Astrocyte of the spinal cord (primary cell): ENCODE measurements at places on chromosomes 1 and 21.

GRCh38 chr1:229596925-229597699 lies 28.8 kb downstream of the TAF5L start:
- peak; percentile 75 for DNase-seq

DNA sequence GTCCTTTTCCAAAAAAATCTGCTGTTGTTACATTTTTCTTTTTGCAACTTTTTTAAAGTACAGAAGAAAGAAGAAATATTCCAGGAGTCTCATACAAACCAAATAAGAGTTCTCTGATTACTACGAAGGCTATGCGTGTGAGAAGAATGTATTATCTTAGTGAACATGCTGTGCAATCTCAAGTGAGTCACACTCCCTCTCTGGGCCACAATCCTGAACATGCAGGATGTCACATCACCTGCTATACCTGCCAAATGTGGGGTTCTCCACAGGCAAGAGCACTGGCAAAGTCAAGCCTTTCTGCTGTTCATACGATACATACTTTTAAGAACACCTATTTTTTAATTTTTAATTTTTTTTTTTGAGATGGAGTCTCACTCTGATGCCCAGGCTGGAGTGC lies 21.7 kb upstream of the TRIM63 start:
- no peak for DNase-seq

DNA sequence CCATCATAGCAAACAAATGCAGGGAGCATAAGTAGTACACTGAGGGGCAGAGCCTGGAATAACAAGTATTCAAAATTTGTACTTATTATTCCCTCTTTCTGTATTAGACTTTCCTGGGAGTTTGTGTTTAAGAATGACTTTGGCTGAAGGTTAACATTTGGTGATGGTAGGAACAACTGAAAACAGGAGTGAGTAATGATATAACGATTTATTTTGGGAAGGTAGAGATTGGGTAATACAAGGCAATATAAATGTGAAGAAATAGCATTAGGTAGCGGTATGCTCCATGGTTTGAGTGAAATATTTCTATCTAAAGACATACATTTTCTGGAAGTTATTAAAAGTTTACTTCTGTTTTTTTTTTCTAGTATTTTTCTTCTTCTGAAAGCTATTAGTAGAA lies 18.5 kb upstream of the C1orf21 start:
- DNase-seq = no peak

GRCh38 chr1:22488319-22488718 lies 36.7 kb downstream of the ZBTB40 start:
- DNase-seq = no peak

GRCh38 chr1:235298758-235299157 lies 29.2 kb downstream of the ARID4B start:
- no peak for DNase-seq

DNA sequence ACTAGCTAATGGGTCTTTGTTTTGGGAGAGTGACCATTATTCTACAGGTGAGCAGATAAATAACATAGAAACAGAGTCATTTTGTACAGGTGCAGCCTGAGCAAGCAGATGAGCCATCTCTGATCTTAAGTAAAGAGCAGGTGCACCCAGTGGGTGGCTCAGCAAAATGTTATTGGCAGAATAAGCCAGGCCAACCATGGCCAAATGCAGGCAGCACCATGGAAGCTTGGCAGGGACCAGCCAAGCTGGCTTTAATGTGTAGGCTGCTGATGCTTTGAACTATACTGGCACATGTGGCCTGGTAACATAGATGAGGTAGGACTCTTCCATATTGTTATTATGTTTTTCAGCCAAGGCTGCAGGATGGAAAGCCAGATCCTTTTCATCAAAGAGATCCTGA lies 553.3 kb upstream of the ZRANB2 start:
- DNase-seq = no peak

GRCh38 chr1:205523891-205524793 lies 19.7 kb downstream of the CDK18 start:
- DNase-seq = peak; percentile 58

DNA sequence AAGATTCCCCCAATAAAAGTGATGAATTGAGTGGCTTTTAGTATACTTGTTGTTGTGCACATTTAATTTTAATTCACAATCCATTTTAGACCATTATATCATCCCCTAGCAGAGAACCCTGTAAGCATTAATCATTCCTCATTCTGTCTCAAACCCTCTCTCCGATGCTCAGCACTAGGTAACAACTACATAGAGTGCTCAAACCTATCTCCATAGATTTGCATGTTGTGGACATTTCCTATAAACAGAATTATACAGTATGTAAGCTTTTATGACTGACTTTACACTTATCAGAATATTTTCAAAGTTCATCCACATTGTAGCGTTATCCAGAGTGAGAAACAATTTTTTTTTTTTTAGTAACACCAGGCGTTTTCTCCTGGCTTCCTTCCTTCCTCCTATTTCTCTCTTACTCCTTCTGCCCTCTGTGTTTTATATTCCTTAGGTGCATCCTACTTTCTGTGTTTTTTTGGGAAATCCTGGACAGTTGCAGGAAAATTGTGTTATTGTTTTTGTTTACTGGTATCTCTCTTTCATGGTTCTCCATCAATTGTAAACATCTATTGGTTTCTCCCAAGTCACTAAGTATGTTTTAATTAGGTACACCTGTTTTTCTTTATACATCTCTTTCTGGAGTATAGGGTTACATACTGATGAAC lies 1528.0 kb upstream of the TPTE start:
- DNase-seq = no peak

DNA sequence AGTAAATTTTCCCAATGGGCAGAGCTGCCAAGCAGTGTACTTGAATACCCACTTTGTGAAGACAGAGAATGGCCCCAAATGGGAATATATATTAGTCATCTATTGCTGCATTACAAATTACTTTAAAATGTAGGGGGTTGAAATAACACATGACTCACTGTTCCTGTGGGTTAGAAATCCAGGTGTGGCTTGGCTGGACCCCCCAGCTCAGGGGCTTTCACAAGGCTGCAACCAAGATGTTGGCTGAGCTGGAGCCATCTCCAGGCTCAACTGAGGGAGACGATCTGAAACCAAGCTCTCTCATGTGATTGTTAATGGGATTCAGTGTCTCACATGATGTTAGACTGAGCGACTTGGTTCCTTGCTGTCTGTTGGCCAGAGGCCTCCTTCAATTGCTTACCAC lies 33.4 kb upstream of the ARHGAP29 start:
- DNase-seq = peak; percentile 94

- peak; percentile 39 for DNase-seq
Observed at GRCh38 chr1:227318853-227319607, 738 bp upstream of the CDC42BPA start.

- no peak for DNase-seq
Observed at GRCh38 chr1:235573880-235574279, 69.6 kb upstream of the B3GALNT2 start.

- peak; percentile 82 for DNase-seq
Observed at GRCh38 chr1:77825131-77825709, 45.8 kb downstream of the MIGA1 start.

- peak; percentile 28 for DNase-seq
Observed at GRCh38 chr21:45078877-45079281, 4.5 kb downstream of the ADARB1 start.

DNA sequence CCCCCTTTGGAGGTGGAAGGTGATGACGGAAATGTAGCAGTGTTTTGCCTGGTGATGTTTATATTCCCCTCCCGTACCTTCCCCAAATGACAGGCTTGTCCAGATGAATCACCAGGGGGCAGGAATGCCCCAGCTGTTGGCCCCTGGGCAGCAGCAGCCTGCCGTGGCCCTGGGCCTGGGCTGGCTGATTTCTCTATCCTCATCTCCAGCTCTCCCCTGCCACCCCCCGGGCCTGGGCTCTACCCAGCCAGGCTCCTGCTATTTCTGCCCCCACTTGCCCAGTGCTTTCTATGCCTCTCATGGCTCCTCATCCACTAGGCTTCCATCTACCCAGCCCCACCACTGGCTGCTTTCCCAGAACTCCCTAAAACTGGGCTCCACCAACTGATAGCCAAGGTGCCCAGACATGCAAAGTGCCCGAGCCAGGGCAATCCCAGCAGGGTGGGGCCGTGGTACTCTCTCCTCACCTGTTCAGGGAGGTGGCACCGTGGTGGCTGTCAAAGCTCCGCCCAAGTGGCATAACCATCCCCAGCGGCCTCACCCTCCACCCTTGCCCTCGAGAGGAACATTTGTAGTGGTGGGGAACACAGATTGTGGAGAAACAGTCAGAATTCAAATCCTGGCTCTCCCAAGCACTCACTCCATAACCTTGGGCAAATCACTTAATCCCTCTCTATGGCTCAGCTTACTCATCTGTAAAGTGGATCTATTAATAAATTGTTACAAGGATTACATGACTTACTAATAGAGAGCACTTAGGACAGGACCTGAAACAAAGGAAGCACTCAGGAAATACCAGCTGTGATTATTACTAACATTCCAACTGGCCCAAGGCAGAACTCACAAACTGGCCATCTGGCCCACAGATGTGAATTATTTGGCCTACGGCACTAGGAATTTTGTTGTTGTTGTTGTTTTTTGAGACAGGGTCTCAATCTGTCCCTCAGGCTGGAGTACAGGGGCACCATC lies 12.8 kb upstream of the ECE1 start:
- peak; percentile 69 for DNase-seq

GRCh38 chr1:111746614-111746999 lies 7.4 kb upstream of the INKA2 start:
- DNase-seq = no peak

GRCh38 chr1:108896146-108897145 lies 19.7 kb downstream of the GPSM2 start:
- peak; percentile 27 for DNase-seq

GRCh38 chr21:33866826-33867225 lies 48.8 kb downstream of the ATP5PO start:
- no peak for DNase-seq

DNA sequence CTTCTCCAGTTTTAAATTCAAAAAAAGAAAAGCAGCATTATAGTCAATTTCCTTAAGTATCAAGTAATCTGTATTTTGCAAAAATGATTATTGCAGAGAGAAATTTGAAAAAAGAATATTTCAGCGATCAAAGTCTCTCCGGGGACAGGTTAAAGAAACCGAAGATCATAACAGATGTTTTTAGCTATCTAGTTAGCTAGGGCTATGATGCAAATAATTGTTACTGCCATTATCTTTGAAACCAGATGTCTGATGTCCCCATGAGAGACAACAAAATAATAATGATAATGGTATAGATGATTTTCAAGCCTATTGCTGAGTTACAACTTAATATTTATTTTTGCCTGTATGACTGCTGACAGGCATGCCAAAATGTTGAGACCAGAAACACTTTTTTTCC lies 1326.0 kb downstream of the PLA2G4A start:
- DNase-seq = no peak

DNA sequence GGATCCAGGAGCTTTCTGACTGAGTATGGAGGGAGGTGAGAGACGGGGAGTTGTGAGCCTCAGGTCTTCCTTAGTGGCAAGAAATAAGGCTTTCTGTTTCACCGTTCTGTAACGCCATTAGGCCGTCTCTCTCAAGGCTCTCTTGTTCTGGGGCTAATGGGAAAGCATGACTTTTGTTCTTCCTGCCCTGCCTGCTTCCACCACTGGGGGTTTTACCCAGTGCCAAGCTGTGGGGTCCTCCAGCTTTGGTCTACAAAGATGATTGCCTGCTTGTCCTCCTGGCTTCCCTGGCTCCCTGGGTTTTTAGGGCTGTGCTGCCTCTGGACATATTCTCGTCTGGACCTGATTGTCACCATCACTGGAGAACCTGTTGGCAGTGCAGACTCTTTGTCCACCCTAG lies 74.8 kb upstream of the TINAGL1 start:
- DNase-seq = no peak

DNA sequence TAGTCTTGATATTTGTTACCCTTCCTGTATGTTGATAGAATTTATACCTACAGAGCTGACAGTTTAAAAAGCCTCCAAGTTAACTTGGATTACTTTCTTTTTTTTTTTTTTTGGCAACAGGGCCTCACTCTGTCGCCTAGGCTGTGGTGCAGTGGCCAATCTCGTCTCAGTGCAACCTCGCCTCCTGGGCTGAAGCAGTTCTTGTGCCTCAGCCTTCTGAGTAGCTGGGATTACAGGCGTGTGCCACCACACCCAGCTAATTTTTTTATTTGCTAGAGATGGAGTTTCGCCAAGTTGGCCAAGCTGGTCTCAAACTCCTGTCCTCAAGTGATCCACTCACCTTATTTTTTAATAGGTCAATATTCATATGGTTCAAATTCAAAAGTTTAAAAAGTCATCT lies 32.7 kb downstream of the WDTC1 start:
- DNase-seq = no peak

GRCh38 chr1:110604586-110605148 lies 1.5 kb downstream of the KCNA2 start:
- no peak for DNase-seq

GRCh38 chr1:63322944-63323864 lies 837 bp downstream of the FOXD3 start:
- no peak for DNase-seq

DNA sequence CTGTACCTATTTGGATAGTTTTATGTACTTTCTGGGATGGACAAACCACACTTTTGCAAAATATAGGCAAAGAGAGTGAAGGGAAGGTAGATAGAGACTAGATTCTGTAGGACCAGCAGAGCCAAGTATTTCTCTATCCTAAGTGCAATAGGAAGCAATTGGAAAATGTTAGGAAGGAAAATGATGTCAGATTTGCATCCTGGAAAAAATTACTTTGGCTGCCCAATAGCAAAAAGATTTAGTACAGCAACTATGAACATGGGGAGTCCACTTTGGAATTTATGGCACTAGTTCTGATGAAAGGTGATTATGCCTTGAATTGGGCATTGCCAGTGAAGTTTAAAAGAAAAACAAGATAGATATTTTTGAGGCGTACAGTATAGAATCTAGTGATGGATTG lies 50.7 kb upstream of the CACYBP start:
- no peak for DNase-seq

- no peak for DNase-seq
Observed at GRCh38 chr1:77134359-77134758, 84.9 kb downstream of the PIGK start.

DNA sequence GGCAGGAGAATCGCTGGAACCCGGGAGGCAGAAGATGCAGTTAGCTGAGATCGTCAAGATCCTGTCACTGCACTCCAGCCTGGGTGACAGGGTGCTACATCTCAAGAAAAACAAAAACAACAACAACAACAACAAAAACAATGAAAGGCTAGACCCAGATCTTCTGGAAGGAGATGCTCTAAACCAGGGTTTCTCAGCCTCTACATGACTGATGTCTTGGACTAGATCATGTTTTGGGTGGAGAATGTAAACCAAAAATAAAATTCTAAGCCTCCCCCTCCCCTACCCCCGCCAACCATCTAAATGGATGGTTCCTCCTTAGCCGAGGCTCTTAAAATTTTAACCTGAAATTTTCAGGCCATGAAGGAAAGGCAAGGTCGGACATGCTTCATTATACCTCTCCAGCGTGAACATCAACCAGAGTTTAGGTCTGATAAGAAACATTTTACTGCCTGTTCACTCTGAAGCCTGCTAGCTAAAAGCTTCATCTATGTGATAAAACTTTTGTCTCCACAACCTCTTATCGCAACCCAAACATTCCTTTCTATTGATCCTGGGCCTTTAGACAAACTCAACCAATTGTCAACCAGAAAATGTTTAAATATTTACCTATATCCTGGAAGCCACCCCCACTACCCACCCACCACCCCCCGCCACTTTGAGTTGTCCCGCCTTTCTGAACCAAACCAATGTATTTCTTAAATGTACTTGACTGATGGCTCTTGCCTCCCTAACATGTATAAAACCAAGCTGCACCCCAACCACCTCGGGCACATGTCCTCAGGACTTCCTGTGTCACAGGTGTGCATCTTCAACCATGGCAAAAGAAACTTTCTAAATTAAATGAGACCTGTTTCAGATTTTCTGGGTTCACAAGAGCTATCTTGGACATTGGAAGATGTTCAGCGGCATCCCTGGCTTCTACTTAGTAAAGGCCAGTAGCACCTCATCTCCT lies 1.9 kb upstream of the CAPN2 start:
- DNase-seq = no peak
